ENCODE measurements at places on chromosomes 12 and 14. TPM values are rescaled to one million over a fixed set of nuclear protein-coding genes. Genes with fewer than 3 reads are reported as not detected.

The IQSEC3 gene
- not detected for total RNA-seq

The GLS2 gene
- 0.11 TPM for total RNA-seq

The CATSPERB gene
- total RNA-seq: not detected

The TAS2R7 gene
- not detected for total RNA-seq

The ISM2 gene
- 0.33 TPM for total RNA-seq
